ENCODE measurements at places on chromosomes 12 and 14.
A peak's percentile ranks its signal among the peaks of the same experiment; 100 is the strongest.

GRCh38 chr14:68932231-68932630 is 46.9 kb downstream of the ACTN1 start:
- no peak for DNase-seq

- peak; percentile 64 for DNase-seq
Observed at GRCh38 chr12:121787063-121788025, 6.1 kb downstream of the RHOF start.

DNA sequence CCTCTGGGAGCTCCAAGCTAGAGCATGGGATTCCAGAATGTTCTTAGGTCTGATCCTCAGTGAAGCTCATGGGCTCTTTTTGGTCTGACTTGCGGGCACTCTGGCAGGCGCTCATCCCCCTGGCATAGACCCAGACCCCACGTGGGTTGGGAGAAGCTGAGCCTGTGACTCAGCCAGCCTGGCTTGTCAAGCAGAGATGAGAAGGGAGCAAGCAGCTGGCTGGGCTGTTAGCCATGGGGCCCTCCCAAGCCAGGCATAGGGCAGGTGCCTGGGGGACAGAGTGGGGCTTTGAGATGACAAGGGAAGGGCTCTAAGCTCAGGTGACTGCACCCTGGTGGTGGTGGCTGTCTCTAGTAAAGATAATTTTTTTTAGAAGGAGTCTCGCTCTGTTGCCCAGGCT is 80.3 kb upstream of the NOS1 start:
- DNase-seq = no peak

GRCh38 chr14:69375722-69376121 is 22.4 kb downstream of the ERH start:
- no peak for DNase-seq

DNA sequence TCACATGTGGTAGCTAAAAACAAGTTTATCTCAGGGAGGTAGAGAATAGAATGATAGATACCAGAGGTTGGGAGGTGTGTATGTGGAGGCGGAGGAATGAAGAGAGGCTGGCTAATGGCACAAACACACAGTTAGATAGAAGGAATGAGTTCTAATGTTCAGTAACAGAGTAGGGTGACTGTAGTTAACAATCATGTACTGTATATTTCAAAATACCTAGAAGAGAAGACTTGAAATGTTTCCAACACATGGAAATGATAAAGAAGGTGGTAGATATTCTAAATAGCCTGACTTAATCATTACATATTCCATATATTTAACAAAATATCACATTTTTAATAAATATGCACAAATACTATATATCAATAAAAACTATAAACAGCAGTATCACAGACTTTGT is 8.9 kb upstream of the IFNG-AS1 start:
- no peak for DNase-seq

GRCh38 chr12:49093792-49094159 is 825 bp downstream of the DHH start:
- no peak for DNase-seq

- no peak for DNase-seq
Observed at GRCh38 chr12:99121546-99121945, 476.5 kb downstream of the APAF1 start.

- no peak for DNase-seq
Observed at GRCh38 chr12:115072712-115073111, 388.7 kb upstream of the TBX3 start.

DNA sequence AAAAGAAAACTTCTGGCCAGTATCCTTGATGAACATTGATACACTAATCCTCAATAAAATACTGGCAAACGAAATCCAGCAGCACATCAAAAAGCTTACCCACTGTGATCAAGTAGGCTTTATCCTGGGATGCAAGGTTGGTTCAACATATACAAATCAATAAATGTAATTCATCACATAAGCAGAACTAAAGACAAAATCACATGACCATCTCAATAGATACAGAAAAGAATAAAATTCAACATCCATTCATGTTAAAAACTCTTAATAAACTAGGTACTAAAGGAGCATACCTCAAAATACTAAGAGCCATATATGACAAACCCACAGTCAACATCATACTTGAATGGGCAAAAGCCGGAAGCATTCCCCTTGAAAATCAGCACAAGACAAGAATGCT is 71.8 kb upstream of the PTPRB start:
- no peak for DNase-seq

GRCh38 chr12:51773145-51773869 is 75.2 kb downstream of the FIGNL2 start:
- no peak for DNase-seq

DNA sequence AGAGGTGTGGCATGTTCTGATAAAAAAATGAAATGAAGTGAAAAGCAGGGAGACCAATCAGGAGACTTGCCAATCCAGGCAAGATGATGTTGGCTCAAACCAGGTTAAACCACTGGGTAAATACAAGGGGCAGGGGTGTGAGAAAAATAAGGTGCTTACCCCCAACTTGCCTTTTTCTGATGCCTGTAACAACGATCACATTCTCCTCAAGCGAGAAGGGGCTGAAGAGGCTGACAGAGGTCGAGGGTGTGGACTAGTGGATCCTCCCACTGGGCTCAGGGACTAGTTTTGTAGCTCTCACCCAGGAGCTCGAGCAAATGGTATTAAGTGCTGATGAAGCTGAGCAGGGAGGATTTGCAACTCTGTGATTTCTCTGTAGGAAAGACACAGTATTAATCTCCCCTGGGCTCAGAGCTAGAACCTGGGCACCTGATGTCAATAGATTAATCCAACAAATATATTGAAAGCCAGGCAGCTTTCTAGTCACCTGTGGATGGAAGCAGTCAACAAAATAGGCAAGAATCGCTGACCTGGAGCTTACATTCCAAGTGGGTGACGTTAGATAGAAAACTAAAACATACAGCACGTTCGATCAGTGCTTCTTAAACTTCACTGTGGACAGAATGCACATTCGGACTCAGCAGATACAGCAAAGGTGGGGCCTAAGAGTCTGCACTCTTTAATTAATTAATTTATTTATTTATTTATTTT is 15.2 kb upstream of the EAPP start:
- no peak for DNase-seq

DNA sequence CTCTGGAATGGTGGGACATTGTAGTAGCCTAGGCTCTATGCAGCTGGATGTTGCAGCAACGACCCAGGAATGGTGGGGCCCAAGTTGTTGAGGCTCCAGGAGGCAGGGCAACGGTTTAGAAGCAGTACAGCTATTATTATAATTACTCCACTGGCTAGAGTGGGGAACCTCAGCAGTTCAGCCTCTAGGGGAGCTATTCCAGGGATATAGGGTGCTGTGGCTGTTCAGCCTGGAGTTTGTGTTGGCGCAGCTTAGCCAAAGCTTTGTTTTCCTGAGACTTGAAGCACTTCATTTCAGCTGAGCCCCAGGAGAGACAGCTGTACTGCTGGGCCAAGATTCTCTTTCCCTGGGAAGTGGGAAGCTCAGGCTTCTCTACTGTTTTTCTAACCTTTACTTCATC is 1023.0 kb upstream of the ATXN7L3B start:
- no peak for DNase-seq

DNA sequence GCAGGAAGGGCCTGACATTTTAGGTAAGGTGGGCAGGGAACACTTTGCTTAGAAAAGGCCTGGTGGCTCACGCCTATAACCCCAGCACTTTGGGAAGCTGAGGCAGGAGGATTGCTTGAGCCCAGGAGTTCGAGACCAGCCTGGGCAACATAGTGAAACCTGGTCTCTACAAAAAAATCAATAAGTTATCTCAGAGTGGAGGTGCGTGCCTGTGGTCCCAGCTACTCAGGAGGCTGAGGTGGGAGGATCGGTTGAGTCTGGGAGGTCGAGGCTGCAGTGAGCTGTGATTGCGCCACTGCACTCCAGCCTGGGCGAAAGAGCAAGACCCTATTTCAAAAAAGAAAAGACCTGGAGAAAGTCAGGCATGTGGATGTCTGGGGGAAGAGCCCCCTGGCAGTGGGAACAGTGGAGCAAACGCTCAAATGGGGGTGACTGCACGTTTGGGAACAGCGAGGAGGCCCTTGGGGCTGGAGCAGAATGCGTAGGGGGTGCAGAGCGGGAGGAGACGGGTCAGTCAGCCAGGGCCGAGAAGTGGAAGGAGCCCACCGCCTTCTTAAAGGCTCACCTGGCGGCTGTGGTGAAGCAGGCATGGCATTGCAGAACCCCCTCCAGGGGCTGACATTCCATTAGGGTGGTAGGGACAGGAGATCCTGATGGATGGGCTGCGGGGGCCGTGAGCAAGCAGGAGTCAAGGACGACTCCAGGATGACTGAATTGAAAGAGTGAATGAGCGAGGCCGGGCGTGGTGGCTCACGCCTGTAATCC is 6.2 kb upstream of the KIF26A start:
- no peak for DNase-seq

- DNase-seq = no peak
Observed at GRCh38 chr12:57936513-57936883, 4.9 kb upstream of the ATP23 start.

GRCh38 chr12:130526813-130527212 is 189.1 kb downstream of the PIWIL1 start:
- DNase-seq = no peak

DNA sequence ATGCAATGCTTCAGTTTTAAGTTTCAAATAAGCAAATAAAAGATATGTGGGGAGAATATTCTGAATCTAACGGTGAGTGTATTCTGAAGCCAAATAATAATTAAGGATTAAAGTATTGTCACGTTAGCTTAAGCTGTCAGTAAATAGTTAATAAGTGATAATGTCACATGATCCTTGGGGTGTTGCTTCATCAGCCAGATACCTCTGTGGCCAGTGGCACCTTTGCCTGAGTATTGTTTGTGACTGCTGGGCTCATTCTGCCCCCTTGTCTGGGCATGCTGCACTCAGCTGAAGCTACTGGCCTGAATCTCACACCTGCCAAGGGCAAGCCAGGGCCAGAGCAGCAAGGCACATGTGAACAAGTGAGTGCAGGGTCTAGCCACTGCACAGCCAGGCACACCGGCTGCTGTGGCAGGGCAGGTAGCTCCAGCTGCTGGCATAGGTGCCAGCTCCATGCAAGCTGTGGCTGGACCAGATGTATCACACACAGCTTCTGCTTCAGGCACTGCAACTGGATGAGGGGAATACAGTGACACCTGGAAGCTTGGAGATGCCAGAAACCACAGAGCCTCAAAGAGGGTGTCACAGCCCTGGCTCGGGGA is 739.7 kb downstream of the SLC6A15 start:
- no peak for DNase-seq

- no peak for DNase-seq
Observed at GRCh38 chr14:93749076-93749420, 39.2 kb downstream of the PRIMA1 start.

DNA sequence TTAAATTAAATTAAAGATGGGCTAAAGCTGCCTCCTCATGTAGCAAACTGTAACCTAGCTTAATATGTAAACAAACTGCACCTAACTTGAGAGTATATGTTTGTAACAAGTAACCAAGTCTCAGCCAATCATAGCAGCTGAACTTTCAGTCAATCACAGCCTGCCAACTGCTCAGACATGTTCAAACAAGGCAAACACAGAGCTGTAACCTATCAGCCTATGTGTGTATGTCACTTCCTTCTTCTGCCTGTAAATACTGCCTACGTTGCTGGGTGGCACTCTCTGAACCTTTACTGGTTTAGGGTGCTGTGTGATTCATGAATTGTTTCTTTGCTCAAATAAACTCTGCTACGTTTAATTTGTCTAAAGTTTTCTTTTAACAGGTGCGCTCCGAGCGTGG is 2.9 kb downstream of the SERPINA6 start:
- no peak for DNase-seq

- peak; percentile 45 for DNase-seq
Observed at GRCh38 chr14:105363847-105364708, 34.3 kb upstream of the TEX22 start.

- no peak for DNase-seq
Observed at GRCh38 chr12:25827747-25828146, 130.7 kb upstream of the RASSF8 start.

GRCh38 chr12:18221726-18222125 is 39.6 kb upstream of the PIK3C2G start:
- no peak for DNase-seq

DNA sequence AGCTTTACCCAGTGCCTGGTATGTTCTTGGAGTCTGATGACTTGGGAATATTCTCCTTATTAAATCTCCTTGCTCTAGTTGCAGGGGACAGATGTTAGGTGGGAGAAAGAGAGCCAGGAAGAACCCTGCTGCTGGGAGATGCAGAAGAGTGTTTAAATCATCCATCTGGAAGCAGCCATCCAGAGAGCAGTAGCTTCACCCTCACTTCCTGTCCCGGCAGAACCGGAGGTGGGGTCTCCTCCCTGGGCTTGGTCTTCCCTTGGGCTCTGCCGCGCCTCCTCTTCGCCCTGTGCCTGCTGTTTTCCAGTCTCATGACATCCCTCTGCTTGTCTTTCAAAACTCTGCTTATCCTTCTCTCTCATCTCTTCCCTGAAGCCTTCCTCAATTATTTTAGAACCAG is 15.5 kb downstream of the B4GALNT3 start:
- no peak for DNase-seq

GRCh38 chr12:120849765-120850164 is 54.4 kb downstream of the SPPL3 start:
- DNase-seq = no peak

DNA sequence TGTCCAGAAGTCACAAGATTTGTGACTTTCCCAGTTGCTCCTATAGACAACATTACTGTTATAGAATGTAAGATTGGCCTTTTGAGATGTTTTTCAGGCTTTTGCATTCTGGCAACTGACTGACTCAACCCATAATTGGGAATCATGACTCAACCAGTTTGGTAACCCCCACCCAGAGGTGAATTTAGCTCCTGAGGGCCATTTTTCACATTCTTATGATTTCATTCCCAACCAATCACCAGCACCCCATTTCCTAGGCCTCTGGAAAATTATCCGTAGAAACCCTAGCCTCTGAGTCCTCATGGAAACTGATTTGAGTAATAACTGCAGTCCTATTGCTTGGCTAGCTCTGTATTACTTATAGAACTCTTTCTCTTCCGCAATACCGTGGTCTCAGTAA is 626.0 kb upstream of the SEL1L start:
- DNase-seq = no peak

DNA sequence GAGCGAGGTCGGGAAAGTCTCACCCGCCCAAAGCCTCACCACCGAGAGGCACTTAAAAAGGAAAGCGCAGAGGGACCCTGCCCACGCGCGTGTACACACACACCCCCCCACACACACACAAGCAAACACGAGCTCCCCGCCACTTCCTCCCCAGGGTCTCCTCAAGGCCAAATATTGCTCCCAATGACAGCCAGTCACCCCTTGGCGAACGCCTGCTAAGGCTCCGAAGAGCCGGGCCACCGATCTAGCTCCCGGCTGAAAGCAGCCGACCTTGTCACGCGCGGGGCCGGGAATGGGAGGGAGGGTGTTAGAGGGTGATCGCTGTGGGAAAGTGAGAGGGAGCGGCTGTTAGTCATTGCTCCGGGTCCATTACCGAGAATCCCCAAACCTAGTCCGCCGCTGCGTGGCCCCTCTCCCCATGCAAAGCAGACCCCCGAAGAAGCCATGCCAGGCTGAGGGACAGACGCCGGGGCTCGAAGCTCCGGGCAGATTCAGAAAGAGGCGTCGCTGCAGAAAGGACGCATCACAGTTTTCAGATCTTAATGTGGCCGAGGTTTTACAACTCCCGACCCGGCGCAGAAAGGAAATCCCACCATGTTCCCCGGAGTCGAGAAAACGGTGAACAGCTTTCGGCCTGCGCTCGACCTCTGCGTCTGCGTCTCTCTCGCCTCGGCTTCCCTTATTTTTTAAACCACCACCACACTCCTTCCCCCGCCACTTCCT is 2.6 kb downstream of the BMP4 start:
- DNase-seq = no peak

- DNase-seq = no peak
Observed at GRCh38 chr14:65011538-65011937, 24.8 kb downstream of the FNTB start.
